SIG-M5 (cell line): ENCODE measurements at places on chromosomes 11 and 22.

DNA sequence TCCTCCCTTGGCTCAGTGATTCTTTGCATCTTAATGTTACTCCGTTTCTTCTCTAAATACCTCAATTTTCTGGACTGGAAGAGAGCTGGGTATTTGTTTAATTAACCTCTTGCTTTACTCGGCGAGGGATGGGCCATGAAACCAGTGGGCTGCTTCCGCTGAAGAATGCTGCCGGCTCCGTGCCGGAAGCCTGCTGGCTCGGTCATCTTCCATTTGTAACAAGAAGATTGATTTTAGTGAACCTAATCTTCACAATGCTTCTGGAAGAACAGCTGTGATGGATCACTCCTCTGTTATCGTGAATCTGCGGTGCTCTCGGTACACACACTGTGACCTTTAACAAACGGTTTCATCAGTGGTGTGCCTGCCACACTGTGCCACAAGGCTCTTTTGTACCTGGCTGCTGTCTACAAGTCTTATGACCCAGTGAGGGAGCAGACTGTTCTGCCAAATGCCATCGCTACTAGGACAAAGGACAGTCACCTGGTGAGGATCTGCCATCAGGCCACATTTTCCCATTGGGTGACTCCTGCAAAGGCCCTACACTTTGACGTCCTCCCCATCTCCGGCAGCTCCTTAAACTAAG lies 25.3 kb upstream of the PARVB start:
- DNase-seq: no peak

DNA sequence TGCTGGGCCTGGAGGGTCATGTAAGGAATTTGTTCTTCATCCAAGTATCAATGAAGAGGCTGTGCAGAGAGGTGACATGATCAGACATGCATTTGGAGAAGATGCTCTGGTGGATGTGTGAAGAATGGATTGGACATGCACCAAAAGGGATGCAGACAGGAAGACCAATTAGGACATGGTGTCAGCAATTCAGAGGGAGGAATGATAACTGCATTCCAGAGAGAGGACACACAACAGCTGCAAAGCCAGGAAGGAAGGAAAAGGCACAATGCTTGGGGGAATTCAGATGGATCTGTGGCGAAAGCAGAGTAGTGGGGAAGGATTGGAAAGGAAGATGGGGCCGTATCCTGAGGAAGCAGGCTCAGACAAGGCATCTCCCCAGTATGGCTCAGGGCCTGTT lies 5.2 kb upstream of the ARRB1 start:
- DNase-seq: no peak

DNA sequence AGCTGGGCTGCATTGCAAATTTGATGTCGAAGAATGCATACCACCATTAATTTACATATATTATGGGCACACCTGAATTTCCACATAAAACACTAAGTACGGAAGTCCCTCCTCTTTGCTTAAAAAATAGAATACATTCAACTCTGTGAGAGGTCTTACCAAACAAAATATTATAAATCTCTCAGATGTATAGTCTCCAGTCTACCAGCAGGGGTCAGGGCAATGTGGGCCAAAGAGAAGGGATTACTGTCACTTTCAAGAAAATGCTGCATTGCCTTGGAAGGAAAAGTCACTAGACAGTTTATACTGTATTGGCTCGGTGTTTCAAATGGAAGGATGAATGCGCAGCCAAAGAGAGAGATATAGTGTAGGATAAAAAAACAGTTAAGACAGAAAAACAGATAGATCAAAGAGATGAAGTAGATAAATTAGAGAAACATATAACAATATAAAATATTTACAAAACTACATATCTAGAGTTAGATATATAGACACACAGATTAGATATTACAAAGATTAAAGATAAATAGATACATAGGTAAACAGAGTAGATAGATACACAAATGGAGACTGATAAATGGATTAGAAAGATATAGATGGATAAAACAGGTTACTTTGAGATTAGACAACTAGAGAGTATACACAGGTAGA lies 20.9 kb downstream of the SERGEF start:
- no peak for DNase-seq

DNA sequence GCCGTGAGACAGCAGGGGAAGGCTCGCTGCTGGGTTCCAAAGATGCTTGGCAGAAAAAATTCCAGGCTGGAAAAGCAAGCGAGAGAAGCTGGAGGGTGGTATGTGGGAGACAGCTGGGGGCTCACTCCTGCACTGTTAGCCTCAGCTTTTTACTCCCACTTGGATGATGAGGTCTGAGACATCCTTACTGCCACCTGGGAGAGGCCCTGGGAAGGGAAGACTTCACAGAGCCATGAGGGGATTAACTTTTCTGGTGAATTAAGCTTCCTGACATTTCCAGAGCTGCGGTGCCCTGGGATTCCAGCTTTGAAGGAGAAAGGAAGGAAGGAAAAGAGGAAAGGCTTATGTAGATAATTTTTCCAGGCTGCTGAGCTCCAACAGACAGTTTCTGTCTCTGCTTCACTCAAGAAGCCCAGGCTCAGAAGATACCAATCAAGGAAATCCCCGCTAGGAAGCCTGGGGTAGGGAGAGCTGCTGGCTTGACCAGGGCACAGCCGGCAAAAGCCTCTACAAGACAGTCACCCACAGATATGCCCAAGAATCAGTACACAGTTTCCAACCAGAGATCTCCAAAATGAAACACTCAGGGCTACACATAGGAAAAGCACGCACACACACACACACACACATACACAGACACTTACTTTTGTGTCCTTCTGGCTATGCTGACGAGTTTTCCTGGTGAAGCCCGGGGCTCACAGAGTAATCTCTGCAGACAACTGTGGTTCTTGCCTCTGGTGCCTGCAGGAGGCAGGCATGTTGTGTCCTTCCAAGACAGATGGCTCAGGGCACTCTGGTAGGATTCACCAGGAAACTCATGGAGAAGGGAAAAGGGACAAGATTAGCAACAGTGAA lies 907 bp downstream of the MCHR1 start:
- DNase-seq: no peak

GRCh38 chr11:33900159-33900840 lies 8.4 kb upstream of the LMO2 start:
- no peak for DNase-seq

DNA sequence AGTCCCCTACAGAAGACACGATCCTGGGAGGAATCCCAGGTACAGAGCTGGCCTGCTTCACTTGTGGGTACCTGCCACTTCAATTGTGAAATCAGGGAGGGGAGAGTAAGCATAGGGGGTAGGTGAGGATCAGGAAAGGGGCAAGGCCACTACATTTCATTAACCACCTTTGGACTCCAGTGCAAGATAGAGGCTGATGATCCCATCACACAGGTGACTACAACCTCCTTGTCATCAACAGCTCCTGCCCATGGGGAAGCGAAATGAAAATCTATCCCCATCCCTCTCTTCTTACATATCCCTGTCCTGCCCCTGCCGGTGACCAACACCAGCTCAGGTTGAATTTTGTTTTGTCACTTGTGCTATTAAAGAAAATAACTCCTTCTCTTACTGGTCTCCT lies 64.7 kb upstream of the VPREB1 start:
- DNase-seq: no peak

DNA sequence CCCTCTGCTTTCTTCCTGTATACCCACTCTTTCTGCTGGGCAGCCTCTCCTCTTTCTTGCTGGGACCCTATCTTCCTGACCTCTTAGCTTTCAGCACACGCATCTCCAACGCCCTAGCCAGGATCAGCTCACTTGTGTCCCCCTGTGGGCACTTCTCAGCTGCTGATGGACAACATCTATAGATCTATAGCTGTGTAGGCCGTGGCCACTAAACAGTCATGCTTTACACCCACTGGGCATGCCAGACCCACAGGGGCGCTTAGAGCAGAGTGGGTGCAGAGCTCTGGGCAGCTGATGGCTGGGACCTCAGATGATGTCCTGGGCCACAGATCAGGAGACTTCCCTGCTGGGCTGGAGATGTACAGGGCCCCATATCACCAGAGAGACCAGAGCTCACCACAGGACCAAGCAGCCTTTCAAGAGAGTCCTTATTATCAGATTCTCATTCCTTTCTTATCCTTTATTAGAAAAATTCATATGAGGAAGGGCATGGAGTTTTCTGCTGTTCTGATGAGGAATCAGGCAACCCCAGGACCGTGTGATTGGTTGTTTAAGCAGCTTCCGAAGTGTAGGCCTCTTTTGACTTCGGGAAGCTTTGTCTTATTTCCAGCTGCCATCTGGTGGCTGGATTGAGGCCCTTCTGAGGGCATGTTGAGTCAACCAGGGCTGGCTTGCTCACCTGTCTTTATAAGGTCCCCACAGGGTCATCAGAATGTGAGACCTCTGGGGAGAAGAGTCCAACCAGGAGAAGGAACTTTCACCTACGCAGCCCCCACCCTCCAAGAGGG lies 60.5 kb downstream of the OSBP2 start:
- DNase-seq: no peak

DNA sequence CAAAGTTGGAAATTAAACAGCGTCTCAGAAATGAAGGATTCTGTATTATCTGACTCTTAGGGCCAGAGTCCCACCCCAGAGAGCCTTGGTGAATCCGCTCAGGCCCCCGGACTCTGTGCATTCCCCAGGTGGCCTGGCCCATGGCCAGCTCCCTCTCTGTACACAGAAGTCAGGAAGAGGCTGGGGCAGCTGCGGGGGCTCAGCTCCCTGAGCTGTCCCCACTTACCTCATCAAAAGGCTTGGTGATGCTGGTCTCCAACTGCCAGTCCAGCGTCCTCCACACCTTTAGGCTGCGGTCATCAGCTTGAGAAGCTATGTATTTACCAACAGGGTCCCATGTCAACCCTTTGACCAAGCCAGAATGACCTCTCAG lies 35.0 kb downstream of the HIRA start:
- DNase-seq: no peak

GRCh38 chr11:27120211-27120610 lies 79.6 kb downstream of the BBOX1 start:
- no peak for DNase-seq

DNA sequence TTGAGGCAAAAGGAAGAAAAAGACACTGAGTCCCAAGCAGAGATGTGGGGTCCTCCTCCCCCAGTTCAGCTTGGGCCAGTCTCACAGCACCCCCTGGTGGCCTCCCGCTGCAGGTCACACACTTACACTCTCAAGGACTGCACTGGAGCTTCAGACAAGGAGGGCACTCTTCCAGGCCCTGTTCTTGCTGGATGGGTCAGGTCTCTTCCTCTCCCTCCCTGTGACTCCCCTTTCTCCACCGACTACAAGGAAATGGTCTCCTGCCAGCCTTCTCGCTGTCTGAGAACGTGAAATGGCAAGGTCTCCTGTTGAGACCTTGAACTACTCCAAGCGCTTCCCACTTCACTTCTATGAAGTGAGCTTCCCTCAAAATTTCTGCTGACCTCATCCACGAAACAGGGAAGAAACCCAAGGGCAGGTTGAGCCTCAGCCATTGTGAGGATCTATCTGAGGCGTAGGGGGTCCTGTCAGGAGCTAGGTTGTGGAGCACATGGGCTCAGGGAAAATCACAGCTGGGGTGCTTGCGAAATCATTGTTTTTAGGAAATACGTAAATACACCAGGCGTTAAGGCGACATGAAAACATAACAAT lies 11.2 kb upstream of the IGLL1 start:
- no peak for DNase-seq
